Activated CD8-positive, alpha-beta memory T cell treated with anti-CD3 and anti-CD28 coated beads for 1 hour (primary cell): ENCODE measurements at places on chromosomes 11 and 22.

- no peak for DNase-seq
Measured at GRCh38 chr22:39130892-39131855, 21.3 kb downstream of the CBX7 start.

- DNase-seq = no peak
Measured at GRCh38 chr11:36672815-36673450, 74.9 kb upstream of the RAG2 start.

DNA sequence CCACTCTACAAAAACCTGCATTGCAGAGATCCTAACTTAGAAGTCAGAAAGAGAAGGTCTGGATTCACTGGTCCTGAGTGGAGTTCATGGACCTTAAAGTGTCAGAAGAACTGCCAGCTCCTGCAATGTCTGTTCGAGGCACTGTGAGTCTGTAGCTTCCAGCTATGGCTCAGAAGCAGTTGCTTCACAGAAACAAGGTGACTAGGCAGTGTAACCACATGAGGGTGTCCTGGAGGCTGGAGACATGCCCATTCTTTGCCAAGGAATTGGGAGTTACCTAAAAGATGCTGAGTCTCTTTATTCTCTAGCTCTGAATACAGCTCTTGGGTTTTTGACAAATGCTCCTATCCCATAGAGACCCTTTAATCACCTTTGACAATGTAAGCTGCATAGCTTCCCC lies 130.5 kb downstream of the SPON1 start:
- no peak for DNase-seq

DNA sequence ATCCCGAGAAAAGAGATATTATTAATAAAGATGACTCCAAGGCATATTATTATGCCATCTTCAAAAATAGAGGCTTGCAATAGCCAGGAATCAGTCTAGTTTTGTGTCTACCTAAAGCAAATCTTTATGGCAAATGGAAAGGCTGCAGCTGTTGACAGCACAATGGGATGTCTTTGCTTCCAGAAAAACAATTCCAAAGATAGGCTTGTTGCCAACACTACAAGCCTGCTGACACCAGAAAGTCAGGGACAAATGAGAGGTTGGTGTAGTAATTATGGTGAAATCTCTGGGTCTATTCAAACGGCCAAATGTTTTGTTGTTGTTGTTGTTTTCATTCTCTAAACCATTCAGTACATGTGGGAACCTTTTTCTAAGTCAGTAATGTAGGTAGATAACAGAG lies 101.8 kb downstream of the LUZP2 start:
- DNase-seq = no peak

GRCh38 chr11:88603091-88603867 lies 265.7 kb upstream of the CTSC start:
- no peak for DNase-seq

DNA sequence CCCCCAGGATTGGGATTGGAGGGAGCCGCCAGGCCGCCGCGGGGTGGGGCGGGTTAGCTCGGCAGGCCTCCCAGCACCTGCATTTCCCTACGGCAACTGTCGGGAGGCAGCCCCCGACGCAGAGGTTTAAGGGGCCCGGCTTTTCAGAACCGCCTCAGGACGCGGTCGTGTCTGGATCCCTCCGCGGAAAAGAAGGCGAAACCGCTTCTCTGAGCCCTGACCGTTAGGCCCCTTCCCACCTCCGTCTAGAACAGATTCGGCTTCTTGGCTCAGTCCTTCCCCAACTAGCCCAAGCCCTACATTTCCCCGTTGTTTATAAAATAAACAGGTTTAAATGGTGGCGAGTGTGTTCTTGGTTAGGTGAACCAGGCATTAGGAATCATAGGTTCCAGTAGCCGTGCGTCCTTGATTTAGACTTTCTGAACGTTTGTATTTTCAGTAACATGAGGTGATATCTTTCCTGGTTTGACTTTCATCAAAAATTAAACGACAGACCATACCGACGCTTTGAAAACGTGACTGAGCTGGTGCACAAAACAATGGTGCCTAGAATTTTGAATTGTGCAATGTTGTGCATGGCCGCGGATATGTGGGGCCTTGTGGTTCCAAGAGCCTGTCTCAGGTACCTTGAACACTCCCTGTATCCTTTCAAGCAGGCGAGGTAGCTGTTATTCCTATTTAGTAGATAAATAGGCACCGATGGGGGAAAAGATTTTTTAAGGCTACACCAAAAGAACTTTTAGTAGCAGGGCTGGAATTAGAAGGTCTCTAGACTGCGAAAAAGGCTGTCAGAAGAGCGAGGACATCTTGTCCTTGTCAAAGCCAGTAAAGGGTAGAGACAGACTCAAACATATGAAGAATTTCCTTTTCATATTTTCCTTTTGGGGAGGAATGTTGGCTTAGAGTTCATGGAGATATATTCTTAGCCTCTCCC lies 1.2 kb upstream of the HSPA8 start:
- no peak for DNase-seq

- DNase-seq = no peak
Measured at GRCh38 chr11:27696961-27697360, 3.3 kb downstream of the BDNF start.

- no peak for DNase-seq
Measured at GRCh38 chr22:29328055-29328454, 12.6 kb upstream of the RASL10A start.

DNA sequence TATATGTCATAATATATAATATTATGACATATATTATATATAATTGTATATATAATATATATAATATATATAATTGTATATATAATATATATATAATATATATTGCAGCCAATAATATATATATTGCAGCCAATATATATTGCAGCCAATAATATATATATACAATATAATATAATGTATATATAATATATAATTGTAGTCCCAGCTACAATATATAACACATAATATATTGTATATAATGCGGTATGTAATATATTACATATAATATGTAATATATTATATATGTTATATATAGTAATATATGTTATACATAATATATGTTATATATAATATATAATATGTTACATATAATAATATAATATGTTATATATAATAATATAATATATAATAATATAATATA lies 5.8 kb upstream of the CELF1 start:
- no peak for DNase-seq

DNA sequence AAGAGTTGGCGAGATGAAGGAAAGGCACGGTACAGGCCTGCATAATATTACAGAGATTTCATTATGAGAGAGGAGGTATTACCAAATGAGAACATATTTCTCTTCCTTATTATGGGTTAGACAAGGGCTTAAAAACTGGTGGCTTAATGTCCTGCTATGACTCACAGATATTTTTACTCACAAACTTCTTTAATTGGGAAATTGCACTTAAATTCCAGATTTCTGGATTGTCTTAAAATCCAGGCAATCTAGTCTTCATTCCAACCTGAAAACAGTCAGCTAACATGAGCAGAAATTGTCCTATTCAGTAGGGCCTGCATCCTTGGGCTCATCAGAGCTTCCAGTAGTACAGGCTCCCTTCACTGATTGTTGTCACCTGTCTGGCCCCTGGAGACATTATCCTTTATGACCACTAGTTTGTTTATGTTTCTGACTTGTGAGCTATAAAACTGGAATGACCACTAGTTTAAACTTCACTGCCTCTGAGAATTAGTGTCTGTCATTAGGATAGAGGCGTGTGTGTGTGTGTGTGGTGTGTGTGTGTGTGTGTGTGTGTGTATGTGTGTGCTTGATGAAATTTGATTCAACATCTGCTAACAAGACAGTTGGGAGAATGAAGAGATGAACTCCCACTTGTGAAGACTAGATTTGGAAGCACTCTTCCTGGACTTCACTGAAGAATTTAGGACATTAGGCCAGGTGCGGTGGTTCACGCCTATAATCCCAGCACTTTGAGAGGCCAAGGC lies 25.1 kb downstream of the DBX1 start:
- no peak for DNase-seq

DNA sequence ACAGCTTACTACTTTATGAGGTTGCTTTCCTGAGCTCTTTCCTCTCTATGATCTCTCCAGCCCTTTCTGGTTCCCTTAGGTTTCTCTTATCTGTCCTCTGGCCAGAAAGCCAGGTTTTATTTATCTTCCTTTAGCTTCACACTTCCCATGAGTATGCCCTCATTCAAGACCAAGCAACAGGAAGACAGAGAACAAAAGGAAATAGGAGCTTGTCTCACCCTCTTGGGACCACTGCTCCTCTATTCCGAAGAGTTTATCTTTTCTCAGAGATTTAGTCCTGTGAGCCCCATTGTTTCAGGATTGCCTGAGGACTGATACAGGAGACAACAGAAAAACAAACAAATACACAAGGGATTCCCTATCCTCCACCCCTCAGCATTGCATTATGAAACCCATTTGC lies 62.4 kb upstream of the CCDC179 start:
- no peak for DNase-seq

- DNase-seq = no peak
Measured at GRCh38 chr11:72326151-72326848, 82.3 kb upstream of the PHOX2A start.

- no peak for DNase-seq
Measured at GRCh38 chr22:22458896-22459588, 49.5 kb downstream of the ZNF280B start.
